ENCODE measurements at places on chromosomes 11 and 22. TPM values are rescaled to one million over a fixed set of nuclear protein-coding genes. Genes with fewer than 3 reads are reported as not detected.

DNA sequence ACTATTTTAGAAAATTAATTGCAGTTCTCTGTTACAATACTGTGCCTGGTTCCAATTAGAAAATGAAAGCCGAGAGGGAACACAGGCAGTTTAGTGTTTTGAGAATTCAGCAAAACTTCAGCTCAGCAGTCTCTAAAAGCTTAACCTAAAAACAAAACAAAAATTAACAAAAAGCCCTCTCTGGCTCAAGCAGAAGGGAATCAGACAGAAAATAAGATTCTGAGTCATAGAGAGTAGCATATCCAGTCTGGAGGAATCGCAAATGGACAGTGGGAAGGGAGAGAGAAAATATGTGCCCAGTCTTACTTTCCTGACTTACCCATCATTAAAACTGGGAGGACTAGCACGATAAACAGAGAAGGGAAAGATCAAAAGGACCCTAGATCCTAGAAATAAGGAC, 38.1 kb upstream of the CHRM4 start:
- no peak for DNase-seq

GRCh38 chr11:63813563-63814382, 517 bp downstream of the SPINDOC start:
- no peak for DNase-seq

The TECTA gene
- 0.31 TPM for polyA plus RNA-seq

DNA sequence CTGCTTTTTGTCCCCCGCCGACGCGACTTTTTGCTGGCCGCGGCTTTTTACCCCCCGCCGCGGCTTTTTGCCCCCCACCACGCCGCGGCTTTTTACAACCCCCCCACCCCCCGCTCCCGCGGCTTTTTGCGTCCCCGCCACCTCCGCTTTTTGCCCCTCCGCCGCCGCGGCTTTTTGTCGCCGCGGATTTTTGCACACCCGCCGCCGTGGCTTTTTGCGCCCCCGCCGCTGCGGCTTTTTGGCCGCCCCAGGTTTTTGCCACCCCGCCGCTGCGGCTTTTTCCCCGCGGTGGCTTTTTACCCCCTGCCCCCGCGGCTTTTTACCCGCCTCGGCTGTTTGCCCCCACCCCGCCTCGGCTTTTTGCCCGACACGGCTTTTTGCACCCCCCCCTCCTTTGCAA, 205.5 kb downstream of the CCT8L2 start:
- DNase-seq = no peak

DNA sequence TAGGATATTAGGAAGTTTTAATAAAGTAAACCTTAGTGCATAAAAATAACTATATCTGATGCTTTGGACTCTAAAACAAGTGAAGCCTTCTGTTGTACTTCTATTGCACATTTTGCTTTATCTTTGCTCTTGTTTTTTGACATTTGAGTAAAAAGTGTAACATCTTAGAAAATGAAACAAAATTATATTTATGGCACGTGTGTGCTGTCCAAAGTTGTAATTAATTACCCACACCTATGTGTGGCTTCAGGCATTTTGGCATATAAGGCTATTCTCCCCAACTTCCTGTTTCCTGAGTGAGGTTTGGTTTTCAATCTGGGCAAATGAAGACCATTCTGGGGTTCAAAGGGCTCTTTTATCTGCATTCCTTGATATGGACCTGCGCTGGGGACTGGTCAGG, at the start of gene OOSP1:
Gene OOSP1, plus strand, starts transcription at position 301 of the 400 bp plus-strand sequence. Its CDS starts 23 bp downstream, at position 324.
- no peak for DNase-seq

- peak; percentile 2 for DNase-seq
Measured at GRCh38 chr22:36659762-36660509, 43.6 kb downstream of the CACNG2 start.

DNA sequence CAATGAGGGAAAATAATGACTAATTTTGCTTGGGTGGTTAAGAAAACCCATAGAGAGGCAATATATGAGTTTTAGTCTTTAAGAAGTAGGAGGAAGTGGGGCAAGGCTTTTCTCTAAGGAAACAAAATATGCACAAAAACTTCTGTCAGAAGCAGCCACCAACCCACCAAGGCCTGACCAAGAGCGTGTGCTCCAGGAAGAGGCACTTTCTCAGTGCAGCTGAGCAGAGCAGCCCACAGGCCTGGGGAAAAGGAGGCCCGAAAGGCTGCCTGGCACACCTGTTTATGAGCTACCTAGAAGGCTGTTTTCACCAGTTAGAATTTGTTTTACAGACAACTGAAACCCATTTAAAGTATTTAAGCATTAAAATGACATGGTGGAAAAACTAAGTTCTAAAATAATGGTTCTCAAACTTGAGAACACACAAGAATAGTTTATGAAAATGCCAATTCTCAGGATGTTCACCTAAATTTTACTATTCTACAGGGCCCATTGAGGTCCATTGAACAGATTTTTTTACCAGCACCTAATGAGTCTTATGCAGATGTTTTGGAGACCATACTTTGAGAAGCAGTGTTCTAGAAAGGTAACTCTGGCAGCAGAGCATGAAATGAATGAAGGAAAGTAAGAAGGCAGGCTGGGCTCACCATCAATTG, 160.5 kb upstream of the DDI1 start:
- no peak for DNase-seq

The ADAMTS15 gene
- polyA plus RNA-seq = not detected

GRCh38 chr11:69494851-69495250, 13.4 kb downstream of the LINC01488 start:
- DNase-seq = no peak

The TRPM5 gene
- polyA plus RNA-seq = not detected

The C11orf87 gene
- not detected for polyA plus RNA-seq

DNA sequence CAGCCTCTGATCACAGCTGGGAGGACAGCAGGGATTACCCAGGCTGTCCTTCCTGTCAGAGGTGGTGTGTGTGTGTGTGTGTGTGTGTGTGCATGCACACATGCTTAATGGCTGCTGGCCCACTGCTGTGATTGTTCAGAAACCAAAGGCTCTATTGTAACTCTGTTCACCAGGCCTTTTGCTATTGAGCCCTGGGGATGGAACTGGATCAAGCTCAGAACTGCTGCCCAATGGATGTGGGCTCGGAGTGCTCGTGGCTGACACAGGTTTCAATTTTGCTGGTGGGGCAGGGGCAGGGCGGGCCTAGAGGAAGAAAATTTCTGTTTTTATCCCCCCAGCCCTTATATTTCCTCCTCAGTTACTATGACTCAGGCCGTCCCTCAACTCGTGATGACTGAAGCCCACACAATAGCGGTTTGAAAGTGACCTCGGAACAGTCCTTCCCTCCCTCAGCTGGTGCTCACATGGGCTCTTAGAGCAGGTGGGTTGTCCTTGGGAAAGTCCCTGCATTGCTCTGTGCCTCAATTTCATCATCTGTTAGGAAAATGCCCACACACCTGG, 359.3 kb downstream of the TENM4 start:
- DNase-seq = no peak

DNA sequence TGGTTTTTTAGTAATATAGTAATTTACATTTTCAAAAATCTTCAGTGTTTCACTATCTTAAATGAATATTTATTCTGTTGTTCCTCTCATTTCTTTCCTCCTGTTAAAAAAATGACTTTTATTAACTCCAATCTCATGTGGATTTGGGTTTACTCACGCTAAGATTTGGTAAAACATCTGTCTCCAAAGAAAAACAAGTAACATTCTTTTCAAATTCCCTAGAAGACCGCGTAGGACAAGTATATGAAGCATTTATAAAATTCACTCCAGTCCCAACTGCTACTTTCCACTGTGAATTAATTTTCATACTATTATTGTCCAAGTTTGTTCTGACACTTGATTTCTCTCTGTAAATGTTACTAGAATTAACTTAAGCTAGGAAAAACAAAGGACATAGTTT, 26.2 kb downstream of the SBF2 start:
- no peak for DNase-seq

The KRTAP5-2 gene
- not detected for polyA plus RNA-seq

The SOX6 gene
- not detected for polyA plus RNA-seq

DNA sequence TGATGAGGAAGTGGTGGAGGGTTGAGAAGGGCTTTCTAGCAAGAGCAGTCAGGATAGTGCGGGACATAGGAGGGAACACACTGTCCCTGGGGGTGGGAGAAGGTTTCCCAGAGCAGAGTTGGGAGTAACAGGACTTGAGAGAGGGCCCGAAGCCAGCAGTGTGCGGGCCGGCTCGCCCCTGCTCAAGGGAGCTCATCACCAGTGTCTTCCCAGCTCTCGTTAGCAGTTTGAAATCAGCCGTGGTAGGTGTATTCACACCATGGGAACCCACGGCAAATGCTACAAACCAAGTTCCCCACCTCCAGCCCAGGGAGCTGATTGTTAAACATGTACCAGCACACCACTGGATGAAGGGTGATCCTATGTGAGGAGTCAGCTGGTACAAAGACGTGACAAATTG, 66.2 kb upstream of the EIF3D start:
- DNase-seq = no peak

DNA sequence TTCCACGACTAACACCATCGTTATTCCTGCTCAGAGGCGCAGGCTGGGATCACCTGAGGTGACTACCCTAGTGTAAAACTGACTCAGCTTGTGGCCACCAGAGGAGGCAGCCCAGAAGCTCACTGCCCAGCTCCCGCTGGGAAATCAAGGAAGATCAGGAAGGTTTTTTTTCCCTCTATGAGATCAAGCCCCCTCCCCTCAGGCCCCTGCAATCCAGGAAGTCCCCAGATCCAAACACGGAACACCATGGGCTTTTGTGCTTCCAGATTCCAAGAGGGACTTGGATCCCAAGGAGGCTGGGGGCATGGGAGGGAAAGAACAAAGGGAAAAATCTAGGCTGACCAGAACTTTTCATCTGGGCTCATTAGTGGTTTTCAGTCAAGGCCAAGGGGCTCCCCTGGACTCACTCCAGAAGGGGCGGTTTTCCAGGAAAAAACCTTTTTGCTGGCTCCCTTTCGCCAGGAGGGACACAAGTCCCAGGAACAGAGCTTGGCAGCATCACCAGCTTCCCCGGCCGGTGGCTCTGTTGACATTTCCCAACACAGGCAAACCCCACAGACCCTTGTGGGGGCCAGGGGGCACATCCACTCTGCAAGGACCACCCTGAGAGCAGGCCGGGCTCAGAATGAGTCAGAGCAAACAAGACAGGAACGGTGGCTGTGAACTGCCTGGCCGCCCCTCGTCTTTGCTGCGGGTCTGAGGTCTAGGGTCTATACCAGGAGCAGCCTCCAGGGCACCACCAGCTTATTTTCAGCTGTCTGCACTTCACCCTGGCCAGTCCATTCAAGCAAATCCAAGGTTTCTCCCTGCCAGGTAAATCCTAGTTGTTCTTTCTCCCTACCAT, 36.8 kb downstream of the MYH9 start:
- no peak for DNase-seq

DNA sequence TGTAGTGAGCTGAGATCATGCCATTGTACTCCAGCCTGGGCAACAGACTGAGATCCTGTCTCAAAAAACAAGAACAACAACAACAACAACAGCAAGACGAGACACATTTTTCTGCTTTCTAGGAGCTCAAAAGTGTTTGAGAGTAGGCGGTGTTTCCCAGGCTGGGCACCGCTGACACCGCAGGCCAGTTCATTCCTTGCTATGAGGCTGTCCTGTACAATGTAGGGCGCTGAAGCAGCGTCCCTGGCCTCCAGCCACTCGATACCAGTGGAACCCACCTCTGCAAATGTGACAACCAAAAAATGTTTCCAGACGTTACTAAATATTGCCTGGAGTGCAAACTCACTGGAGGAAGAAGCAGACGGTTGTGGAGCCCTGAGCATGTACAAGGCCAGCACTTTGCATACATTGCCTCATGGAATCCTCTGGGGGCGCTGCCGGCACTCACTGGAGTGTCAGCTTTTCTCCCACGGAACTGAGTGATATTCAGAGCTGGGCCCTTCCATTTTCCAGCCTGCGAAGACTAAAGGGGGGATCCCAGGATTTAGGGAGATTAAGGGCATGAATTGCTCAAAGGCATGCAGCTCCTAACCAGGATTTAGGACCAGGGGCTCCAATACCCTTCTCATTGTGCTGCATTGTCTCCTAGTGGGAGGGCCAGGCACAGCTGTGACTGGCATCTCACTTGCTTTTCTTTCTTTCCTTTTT, 5.8 kb upstream of the MIEF1 start:
- peak; percentile 41 for DNase-seq

- DNase-seq = no peak
Measured at GRCh38 chr22:46033256-46034200, 56.6 kb upstream of the WNT7B start.

- DNase-seq = no peak
Measured at GRCh38 chr11:33926671-33927552, 35.0 kb upstream of the LMO2 start.

DNA sequence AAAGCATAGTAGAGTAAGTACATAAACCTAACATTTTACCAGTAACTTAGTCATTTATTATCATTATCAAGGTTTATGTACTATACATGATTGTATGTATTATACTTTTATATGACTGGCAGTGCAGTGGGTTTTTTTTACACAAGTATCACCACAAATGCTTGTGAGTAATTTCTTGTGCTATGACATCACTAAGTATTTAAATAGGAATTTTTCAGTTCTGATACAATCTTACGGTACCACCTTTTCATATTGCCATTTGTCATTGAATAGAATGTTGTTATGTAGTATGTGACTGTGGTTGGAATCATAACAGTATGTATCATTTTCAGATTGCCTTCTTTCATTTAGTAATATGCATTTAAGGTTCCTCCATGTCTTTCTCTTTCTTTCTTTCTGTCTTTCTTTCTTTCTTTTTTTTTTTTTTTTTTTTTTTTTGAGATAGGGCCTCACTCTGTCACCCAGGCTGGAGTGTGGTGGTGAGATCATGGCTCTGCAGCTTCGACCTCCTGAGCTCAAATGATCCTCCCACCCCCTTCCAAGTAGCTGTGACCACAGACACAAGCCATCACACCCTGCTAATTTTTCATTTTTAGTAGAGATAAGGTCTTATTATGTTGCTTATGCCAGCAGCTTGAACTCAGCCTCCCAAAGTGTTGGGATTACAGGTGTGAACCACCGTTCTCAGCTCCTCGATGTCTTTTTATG, 18.6 kb downstream of the ATM start:
- DNase-seq = no peak

GRCh38 chr22:29580200-29580810, 608 bp downstream of the NIPSNAP1 start:
- no peak for DNase-seq

- DNase-seq = no peak
Measured at GRCh38 chr11:107446822-107447431, 10.7 kb downstream of the CWF19L2 start.

The C11orf91 gene
- not detected for polyA plus RNA-seq

GRCh38 chr22:49951000-49951677, 9.4 kb upstream of the PIM3 start:
- no peak for DNase-seq

DNA sequence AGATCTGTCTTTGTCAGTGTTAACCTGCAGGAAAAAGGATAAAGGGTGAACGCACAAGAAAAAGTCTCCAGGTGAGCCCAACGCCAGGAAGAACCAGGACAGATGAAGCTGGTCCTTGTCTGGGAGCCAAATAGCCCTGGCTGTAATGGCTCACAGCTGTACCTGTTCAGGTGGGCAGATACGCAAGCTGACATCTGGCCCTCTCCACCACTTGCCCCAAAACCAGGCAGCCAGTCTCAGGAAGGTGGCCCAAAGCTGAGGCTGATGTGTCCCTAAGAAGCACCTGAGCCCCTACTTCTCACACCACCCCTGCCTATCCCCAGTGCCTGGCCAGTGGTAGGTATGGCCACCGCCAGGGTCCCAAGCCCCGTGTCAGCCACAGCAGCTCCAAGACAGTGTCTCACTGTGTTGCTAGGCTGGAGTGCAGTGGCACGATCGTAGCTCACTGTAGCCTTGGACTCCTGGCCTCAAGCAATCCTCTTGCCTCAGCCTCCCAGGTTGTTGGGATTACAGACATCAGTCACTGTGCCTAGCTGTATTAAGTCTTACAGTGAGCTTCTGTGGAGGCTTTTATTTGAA, 14.8 kb downstream of the TOP3B start:
- no peak for DNase-seq

The OSBP2 gene
- 0.60 TPM for polyA plus RNA-seq
